Cardiac muscle cell (in vitro differentiated cells and primary cell): ENCODE measurements at places on chromosomes 4 and X. TPM values are rescaled to one million over a fixed set of nuclear protein-coding genes. Genes with fewer than 3 reads are reported as not detected.

Gene UBE2A
- polyA plus RNA-seq: 98.2 and 106 TPM in 2 replicates

- H3K4me1 ChIP-seq: no peaks in the 10 kb centered on the region
- peaks cover 21% of the 10 kb centered on the region for H3K27me3 ChIP-seq
- H3K27ac ChIP-seq: no peak overlapping the region
- H3K4me3 ChIP-seq: no peak overlapping the region
Measured at GRCh38 chr4:75995727-75996126, 5.0 kb upstream of the SDAD1 start.

- H3K27me3 ChIP-seq: no peaks in the 10 kb centered on the region
- no peak for DNase-seq
- H3K36me3 ChIP-seq: no peaks in the 10 kb centered on the region
- H3K4me3 ChIP-seq: no peak overlapping the region
- H3K4me1 ChIP-seq: peaks cover 8% of the 10 kb centered on the region
Measured at GRCh38 chr4:42671431-42672194, 14.7 kb upstream of the ATP8A1 start.

GRCh38 chr4:139833151-139833910 is 167.7 kb downstream of the MGST2 start:
- H3K4me1 ChIP-seq: no peaks in the 10 kb centered on the region
- H3K4me3 ChIP-seq: no peak overlapping the region
- DNase-seq: no peak
- H3K27ac ChIP-seq: no peak overlapping the region

GRCh38 chr4:72243641-72244040 is 211.8 kb downstream of the NPFFR2 start:
- H3K4me3 ChIP-seq: no peak overlapping the region
- no peak for DNase-seq
- H3K4me1 ChIP-seq: no peaks in the 10 kb centered on the region
- H3K27me3 ChIP-seq: no peaks in the 10 kb centered on the region

Gene FAM9B
- not detected in 2 replicates for polyA plus RNA-seq

GRCh38 chr4:15654593-15655222 is 449 bp downstream of the FBXL5 start:
- peak overlapping the region; percentile 91 for H3K4me3 ChIP-seq
- no peaks in the 10 kb centered on the region for H3K36me3 ChIP-seq
- peak; percentile 68 for DNase-seq
- H3K4me1 ChIP-seq: peaks cover 32% of the 10 kb centered on the region
- H3K27me3 ChIP-seq: no peaks in the 10 kb centered on the region
- H3K27ac ChIP-seq: peak overlapping the region; percentile 98

- H3K36me3 ChIP-seq: no peaks in the 10 kb centered on the region
- no peak overlapping the region for H3K27ac ChIP-seq
- H3K27me3 ChIP-seq: no peaks in the 10 kb centered on the region
- no peaks in the 10 kb centered on the region for H3K4me1 ChIP-seq
Measured at GRCh38 chrX:5936438-5936837, 292.2 kb downstream of the NLGN4X start.

DNA sequence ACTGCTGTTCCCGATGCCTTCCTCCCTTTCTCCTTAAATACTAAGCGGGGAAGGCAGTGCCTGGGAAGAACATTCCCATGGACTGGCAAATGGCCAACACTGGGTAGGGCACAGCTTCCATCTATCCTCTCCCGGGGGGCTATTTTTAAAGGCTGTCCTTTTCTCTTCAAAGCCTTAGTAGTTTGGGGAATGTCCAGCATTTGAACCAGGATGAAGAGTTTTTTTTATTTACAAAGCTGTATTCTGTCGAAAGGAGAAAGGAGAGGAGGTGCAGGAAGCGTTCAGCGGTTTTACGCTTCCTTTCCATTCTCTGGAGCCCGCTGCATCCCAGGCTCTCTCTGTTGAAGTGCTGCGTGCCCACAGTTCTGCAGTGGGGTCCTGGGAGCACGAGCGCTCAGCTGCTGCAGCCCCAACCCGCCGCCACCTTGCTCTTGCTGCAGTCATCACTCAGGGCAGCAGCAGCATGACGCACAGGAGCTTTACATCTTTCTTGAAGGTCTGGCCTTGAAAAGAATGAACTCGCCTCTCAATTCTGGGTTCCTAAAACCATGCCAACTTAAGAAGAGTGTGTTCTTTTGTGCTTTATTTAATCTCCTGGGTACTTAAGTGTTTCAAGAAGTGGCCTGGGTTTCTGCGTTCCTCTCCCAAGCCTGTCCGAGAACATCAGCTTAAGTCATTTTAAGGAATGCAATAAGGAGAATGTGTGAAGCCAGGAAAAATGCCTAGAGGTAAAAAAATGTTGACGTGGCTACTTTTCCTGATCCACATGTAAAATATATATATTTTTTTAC is 427.2 kb downstream of the MAPK10 start:
- peak; percentile 37 for DNase-seq
- peaks cover 24% of the 10 kb centered on the region for H3K4me1 ChIP-seq
- no peaks in the 10 kb centered on the region for H3K27me3 ChIP-seq
- H3K27ac ChIP-seq: peak overlapping the region; percentile 16

GRCh38 chrX:38110231-38110630 is 103.9 kb downstream of the SYTL5 start:
- H3K4me1 ChIP-seq: no peaks in the 10 kb centered on the region
- no peaks in the 10 kb centered on the region for H3K27me3 ChIP-seq
- no peak overlapping the region for H3K4me3 ChIP-seq
- DNase-seq: peak; percentile 23

DNA sequence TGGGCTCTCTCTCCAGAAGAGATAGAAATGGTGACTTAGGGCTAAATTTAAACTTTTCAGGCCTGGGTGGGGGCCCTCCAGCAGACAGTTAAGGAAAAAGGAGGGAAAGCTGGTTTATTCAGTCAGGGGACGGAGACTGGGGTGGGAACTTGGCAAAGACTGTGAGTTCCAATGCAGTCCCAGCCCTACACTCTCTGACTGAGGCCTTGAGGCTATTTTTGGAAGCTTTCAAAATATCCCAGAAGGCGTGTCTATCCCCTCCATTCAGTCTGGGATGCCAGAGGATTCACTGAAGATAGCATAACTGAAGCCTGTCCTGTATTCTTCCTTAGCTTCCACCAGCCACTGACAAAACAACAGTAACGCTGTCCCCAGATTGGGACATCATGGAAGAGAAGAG is 32.1 kb upstream of the MSN start:
- H3K4me3 ChIP-seq: no peak overlapping the region
- peak overlapping the region; percentile 81 for H3K27ac ChIP-seq
- no peaks in the 10 kb centered on the region for H3K27me3 ChIP-seq
- no peaks in the 10 kb centered on the region for H3K36me3 ChIP-seq
- DNase-seq: peak; percentile 20

Gene GLRA3
- not detected in 2 replicates for polyA plus RNA-seq

DNA sequence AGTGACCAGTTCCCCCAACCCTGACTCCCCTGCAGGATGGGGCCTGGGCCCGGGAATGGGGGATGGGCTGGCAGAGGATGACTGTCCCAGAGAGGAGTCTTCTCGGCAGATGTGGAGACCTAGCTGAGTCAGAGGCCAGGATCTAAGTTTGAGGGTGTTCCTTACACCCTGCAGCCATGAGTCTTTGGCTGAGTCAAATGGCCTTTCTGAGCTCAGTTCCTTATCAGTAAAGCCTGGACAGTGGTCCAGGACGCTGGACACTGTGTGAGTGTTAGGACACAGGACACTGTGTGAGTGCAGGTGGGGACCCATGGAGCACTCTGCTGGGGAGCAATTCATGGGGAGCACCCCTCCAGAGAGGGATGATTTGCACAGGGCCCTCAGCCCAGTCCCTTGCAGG is 5.0 kb downstream of the IL9R start:
- H3K36me3 ChIP-seq: no peaks in the 10 kb centered on the region
- H3K4me3 ChIP-seq: no peak overlapping the region
- no peak overlapping the region for H3K27ac ChIP-seq

- no peak overlapping the region for H3K4me3 ChIP-seq
- no peak overlapping the region for H3K27ac ChIP-seq
- peak; percentile 54 for DNase-seq
- no peaks in the 10 kb centered on the region for H3K36me3 ChIP-seq
- no peaks in the 10 kb centered on the region for H3K4me1 ChIP-seq
- no peaks in the 10 kb centered on the region for H3K27me3 ChIP-seq
Measured at GRCh38 chr4:174365018-174365587, 81.4 kb downstream of the CEP44 start.

GRCh38 chrX:67290489-67291220 is 253.2 kb upstream of the AR start:
- H3K36me3 ChIP-seq: no peaks in the 10 kb centered on the region
- H3K27me3 ChIP-seq: no peaks in the 10 kb centered on the region
- no peak for DNase-seq

DNA sequence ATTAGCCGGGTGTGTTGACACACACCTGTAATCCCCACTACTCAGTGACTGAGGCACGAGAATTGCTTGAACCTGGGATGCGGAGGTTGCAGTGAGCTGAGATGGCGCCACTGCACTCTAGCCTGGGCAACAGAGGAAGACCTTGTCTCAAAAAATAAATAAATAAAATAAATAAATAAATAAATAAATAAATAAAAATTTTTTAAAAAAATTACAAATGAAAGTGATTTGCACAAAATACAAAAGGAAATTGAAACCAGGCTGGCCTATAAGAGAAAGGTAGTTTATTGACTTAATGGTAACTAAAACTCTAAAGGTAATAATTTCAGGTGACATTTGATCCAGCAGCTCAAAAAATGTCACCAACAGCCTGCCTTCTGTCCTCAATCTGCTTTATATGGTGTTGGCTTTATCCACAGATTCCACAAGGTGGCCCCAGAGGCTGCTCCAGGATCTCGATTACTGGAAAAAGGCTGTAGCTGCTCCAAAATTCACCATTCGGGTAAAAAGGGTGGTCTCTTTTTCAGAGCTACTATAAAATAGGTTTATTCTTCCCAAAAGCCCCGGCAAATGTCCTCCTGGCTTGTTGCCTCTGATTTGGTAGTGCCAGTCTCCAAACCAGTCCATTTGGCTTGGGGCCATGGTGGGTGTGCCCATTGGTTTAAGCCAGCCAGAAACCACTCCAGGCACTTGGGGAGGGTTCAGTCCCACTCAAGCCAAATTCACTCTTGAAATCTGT is 61.4 kb upstream of the TRIM2 start:
- peaks cover 14% of the 10 kb centered on the region for H3K4me1 ChIP-seq
- H3K36me3 ChIP-seq: no peaks in the 10 kb centered on the region

GRCh38 chr4:13208558-13209193 is 275.5 kb downstream of the RAB28 start:
- H3K36me3 ChIP-seq: no peaks in the 10 kb centered on the region
- H3K27ac ChIP-seq: no peak overlapping the region
- no peaks in the 10 kb centered on the region for H3K27me3 ChIP-seq
- H3K4me1 ChIP-seq: no peaks in the 10 kb centered on the region

- no peaks in the 10 kb centered on the region for H3K27me3 ChIP-seq
- DNase-seq: no peak
- H3K36me3 ChIP-seq: no peaks in the 10 kb centered on the region
- no peak overlapping the region for H3K27ac ChIP-seq
- H3K4me3 ChIP-seq: no peak overlapping the region
Measured at GRCh38 chrX:1231850-1232465, 19.5 kb upstream of the CRLF2 start.

GRCh38 chr4:2394528-2394927 is 23.9 kb downstream of the ZFYVE28 start:
- H3K4me1 ChIP-seq: peaks cover 4% of the 10 kb centered on the region
- no peak overlapping the region for H3K4me3 ChIP-seq
- no peak overlapping the region for H3K27ac ChIP-seq

- H3K4me3 ChIP-seq: no peak overlapping the region
- no peaks in the 10 kb centered on the region for H3K36me3 ChIP-seq
- no peak overlapping the region for H3K27ac ChIP-seq
- H3K27me3 ChIP-seq: no peaks in the 10 kb centered on the region
Measured at GRCh38 chr4:174352061-174352819, 68.5 kb downstream of the CEP44 start.

- H3K36me3 ChIP-seq: no peaks in the 10 kb centered on the region
- H3K4me1 ChIP-seq: peaks cover 3% of the 10 kb centered on the region
- H3K4me3 ChIP-seq: no peak overlapping the region
- no peak for DNase-seq
- no peak overlapping the region for H3K27ac ChIP-seq
Measured at GRCh38 chrX:150483356-150483985, 85.0 kb upstream of the MTM1 start.

DNA sequence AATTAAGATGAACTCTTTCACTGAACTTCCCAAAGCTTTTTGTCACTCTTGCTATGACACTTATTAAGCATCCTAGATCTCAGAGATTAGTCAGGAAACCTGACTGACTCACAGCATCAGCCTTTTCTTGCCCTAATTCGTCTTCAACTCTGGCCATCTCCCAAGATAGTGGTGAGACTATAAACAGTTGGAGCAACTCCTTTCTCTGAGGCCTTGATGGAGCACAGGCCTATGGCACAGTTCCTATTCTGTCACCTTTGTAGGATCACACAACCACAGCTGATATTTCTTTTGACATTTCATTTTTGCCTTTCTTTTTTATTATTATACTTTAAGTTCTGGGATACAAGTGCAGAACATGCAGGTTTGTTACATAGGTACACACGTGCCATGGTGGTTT is 217.6 kb downstream of the PRR32 start:
- DNase-seq: no peak
- H3K27me3 ChIP-seq: no peaks in the 10 kb centered on the region
- H3K27ac ChIP-seq: no peak overlapping the region
- no peak overlapping the region for H3K4me3 ChIP-seq
- no peaks in the 10 kb centered on the region for H3K4me1 ChIP-seq
- no peaks in the 10 kb centered on the region for H3K36me3 ChIP-seq

Gene ENPEP
- 4.6 and 5.8 TPM in 2 replicates for polyA plus RNA-seq

Gene RHOXF1
- 1.7 and 2.0 TPM in 2 replicates for polyA plus RNA-seq

DNA sequence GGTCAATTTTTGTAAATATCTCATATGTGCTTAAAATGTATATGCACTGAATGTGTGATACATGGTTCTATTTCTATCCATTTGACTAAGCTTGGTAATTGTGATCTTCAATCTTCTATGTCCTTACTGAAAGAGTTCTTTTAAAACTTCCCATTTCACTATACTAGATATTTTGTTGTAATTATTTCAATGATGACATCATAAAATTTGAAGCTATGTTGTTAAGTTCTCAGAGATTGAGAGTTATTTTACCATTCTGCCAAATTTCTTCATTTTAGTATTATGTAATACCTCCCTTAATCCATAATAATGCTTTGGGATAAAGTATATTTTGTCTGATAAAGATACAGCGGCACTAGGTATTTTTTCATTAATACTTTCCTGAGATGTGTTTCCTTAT is 1307.3 kb downstream of the RPA4 start:
- no peak overlapping the region for H3K27ac ChIP-seq
- H3K4me3 ChIP-seq: no peak overlapping the region
- H3K4me1 ChIP-seq: no peaks in the 10 kb centered on the region
- no peak for DNase-seq

DNA sequence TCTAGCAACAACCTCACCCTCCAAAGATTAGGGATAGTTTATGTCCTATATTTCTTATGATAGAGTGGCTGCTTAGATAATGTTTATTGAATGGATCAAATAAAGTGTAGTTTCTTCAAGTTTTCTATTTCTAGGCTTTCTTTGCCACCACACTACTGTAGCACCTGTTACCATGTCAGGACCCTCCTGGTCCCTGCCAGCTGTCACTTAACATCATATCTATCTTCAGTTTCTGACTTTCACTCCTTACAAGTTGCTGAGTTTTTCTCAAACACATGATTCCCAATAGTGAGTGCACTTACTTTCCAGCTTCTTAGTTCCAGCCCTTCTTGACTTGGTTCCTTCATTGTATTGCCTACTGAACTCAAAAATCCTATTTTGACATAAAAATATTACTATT is 593.9 kb upstream of the PITX2 start:
- no peaks in the 10 kb centered on the region for H3K27me3 ChIP-seq
- H3K4me1 ChIP-seq: no peaks in the 10 kb centered on the region
- H3K4me3 ChIP-seq: no peak overlapping the region
- H3K27ac ChIP-seq: no peak overlapping the region
- DNase-seq: no peak
- H3K36me3 ChIP-seq: no peaks in the 10 kb centered on the region

- DNase-seq: no peak
- H3K36me3 ChIP-seq: no peaks in the 10 kb centered on the region
- no peak overlapping the region for H3K27ac ChIP-seq
- H3K4me1 ChIP-seq: no peaks in the 10 kb centered on the region
Measured at GRCh38 chr4:82989575-82990429, 20.8 kb downstream of the LIN54 start.

Gene S100G
- not detected in 2 replicates for polyA plus RNA-seq
